Hepatocyte (in vitro differentiated cells): ENCODE measurements at places on chromosomes 1 and 21. TPM values are rescaled to one million over a fixed set of nuclear protein-coding genes. Genes with fewer than 3 reads are reported as not detected.

ST6GALNAC3 gene
- 29.4 and 40.5 TPM in 2 replicates for total RNA-seq

KRTCAP2 gene
- 191 and 209 TPM in 2 replicates for total RNA-seq

S100A16 gene
- total RNA-seq, result 103 and 129 TPM in 2 replicates

HMCN1 gene
- 13.4 and 14.2 TPM in 2 replicates for total RNA-seq

A3GALT2 gene
- not detected in 2 replicates for total RNA-seq

NHLH1 gene
- total RNA-seq, result 0.13 TPM in 1 of 2 replicates, not detected in the other

OR6N2 gene
- total RNA-seq, result not detected in 2 replicates

- peak; percentile 93 for DNase-seq
Measured at GRCh38 chr1:84944767-84945486, 51.9 kb upstream of the LPAR3 start.

- no peak for DNase-seq
Measured at GRCh38 chr1:7485086-7485780, 285.9 kb upstream of the VAMP3 start.

GRCh38 chr1:183234660-183235476 is 48.8 kb downstream of the LAMC2 start:
- peak; percentile 80 for DNase-seq

DNA sequence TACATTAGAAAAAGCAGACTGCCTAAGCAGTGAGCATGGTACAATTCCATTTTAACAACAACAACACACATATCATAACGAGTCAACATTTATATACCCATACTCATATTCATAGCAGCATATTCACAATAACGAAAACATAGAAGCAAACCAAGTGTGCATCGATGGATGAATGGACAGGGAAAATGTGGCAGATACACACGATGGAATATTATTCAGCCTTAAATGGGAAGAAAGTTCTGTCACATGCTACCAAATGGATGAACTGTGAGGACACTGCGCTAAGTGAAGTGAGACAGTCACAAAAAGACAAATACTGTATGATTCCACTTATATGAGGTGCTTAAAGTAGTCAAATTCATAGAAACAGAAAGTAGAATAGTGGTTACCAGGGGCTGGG is 9.5 kb upstream of the MAN1C1 start:
- no peak for DNase-seq

- DNase-seq, result peak; percentile 86
Measured at GRCh38 chr1:2044510-2045319, 5.5 kb upstream of the PRKCZ start.

- DNase-seq, result no peak
Measured at GRCh38 chr1:226659136-226659535, 79.9 kb downstream of the ITPKB start.

DNA sequence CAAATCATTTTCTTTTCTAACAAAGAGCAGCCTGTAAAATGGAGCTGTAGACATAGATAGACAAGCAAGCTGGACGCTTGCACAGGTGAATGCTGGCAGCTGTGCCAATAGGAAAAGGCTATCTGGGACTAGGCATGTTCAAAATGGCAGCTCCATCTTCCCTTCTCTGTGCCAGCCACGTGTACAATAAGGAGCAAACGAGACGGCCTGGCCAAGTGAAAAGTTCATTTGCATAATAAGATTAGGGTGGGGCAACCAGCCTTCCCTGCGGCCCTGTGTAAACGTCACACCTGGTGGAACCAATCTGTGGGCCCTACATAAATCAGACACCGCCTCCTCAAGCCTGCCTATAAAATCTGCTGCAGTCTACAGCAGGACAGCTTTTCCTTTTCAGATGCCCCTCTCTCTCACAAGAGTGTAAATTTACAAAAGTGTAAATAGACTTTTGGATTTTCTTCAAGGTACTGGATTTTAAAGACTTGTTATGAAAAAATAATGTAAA is 16.6 kb upstream of the EDEM3 start:
- DNase-seq, result no peak

DNA sequence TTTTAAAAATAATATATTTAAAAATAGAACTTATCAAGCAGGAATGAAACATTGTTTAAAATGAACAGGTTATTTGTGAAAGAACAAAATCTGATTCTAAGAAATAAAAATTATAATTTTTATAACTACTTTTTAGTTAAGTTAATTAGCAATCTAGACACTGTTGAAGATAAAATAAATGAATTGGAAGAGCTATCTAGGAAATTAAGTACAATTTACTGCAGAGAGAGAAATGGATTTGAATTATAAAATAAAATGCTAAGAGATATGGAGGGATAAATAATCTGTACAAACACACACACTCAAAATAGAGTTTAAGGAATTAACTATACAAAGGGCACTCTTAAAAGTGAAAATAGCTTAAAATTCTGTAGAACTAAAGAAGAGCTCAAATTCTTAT is 1123.1 kb downstream of the PLA2G4A start:
- no peak for DNase-seq

DNA sequence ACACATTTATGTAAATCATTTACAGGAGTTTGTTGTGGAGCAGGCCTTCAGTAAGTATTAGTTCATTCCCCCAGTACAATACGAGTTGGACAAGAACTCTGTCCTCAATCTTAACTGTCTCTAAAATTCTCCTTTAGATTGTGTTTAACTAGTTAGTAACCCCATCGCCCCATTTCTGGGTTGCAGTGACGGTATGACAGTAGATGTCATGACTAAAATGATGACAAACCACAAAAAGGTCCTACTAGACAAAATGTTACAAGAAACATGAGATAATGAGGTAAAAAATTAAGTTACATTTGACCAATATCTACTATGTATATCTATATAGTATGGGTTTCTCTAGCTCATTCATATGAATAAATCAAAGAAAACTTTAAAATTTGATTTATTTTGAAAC is 41.1 kb downstream of the CD58 start:
- no peak for DNase-seq

DNA sequence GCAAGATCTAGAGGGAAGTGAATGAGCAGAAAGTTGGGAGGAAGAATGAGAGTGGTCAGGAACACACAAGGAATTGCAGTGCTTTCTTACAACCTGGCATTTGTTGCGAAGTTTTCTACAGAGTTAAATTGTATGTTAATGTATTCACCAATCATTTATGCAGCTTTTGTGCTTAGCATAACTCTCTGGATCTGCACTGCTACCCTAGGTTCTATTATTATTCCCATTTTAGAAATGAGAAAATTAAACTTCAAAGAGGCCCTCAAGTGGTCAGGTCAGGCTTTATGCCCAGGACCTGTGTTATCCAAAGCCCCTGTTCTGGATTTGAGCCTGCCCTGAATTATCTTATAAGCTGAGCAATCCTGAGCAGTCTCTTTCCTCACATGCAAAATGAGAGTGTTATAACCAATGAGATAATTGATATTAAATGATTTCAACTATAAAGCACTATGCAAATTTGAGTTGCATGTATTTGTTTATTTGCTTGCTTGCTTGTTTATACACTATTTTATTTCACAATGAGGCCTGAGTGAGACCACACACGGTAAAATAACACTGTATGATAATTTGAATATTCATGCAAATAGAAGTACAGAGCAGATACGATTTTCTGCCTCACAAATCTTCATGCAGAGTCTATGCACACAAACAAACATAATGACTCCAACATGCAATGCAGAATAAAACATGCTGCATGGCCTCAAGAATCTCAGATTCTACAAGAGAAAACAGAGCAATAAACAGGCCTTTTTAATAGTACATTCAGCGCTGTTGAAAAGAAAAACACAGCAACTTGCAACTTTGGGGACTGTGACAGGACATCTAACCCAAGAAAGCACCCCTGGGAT is 323.0 kb downstream of the PLPP3 start:
- no peak for DNase-seq

DNA sequence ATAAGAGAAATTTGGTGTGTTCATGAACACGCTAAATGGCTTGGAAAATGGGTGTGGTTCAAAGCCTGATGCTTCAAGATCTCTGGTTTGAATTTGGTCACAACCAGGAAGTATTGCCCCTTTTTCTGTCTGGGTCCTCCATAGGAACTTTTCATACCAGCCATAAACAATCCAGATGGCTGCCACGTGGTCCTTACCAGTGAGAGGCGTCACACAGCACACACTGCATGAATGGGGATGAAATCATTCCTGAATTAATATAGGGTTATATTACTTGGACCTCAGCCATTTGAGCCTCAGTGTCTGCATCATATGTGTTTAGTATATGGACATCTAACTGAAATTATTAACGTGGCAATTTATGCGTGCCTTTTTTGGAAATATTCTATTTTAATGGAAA is 64.0 kb downstream of the PRRX1 start:
- no peak for DNase-seq

DNA sequence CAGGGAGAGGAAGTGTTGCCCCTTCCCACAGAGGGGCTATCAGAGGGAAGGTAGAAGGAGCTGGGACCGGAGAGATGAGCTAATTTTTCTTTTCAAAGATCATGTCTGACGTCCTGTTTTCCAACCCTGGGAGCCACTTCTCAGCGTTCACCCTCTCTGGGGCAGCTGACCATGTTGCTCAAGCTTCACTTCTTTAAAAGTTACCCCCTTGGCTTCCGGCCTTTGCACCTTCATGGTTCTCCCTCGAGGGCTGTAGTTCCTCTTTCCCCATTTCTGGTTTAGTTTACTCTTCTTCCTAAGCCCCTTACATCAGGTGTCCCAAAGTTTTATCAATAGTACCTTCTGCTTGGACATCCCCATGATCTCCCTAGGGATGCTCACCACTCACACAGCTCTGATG is 23.8 kb upstream of the CSF1 start:
- DNase-seq, result no peak

DNA sequence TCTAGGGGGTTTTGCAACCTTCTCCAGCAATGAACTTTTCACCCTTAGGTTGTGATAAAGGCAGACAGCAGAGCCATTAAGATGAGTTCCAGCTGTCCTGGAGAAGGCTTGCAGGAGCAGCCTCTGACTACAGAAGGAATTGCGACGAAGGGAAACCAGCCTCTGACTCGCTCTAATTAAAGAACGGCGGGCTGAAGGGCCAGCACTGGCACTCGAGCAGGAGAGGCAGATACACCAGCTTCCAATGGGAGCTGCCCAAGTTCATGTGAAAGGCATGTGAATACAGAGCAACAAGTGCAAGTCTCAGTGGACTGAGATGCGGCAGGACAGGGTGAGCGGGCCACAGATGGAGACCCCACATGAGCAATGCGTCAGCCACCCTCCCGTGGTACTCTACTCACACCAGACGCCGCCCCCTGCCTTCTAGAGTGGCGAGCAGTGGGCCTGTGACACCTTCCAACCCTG is 15.7 kb downstream of the RCC2 start:
- DNase-seq, result peak; percentile 51

GRCh38 chr1:172467446-172467845 is 23.6 kb upstream of the PIGC start:
- DNase-seq, result no peak

- DNase-seq, result no peak
Measured at GRCh38 chr1:192706936-192707335, 71.0 kb downstream of the RGS13 start.

- DNase-seq, result no peak
Measured at GRCh38 chr1:44305962-44306422, 49.1 kb downstream of the ERI3 start.

DNA sequence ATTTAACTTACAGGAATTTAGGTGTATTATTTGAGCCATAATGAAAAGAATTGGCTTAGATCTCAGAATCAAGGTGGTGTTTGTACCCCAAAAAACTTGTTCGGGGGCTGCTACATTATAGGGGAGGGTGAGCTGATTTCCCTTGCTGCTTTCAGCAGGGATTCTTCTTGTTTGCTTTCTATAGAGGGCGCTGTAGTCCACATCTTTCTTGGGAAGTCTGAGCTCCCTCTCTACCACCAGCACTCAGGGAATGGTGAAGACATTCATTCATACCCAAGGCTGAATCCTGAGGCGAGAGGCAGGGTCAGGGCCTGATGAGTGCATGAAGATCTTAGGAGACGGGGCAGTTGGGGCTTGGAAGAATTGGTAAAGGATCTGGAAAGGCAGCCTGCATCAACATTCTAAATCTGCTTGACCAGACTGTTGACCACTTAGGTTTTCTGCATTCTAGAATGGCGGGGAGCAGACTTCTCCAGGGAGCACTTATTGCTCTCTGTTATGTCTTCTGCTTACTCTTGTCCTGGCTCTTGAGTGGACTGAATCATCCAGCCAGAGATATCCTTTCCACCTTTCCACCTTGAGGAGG is 18.9 kb downstream of the SPATA46 start:
- peak; percentile 60 for DNase-seq

DNA sequence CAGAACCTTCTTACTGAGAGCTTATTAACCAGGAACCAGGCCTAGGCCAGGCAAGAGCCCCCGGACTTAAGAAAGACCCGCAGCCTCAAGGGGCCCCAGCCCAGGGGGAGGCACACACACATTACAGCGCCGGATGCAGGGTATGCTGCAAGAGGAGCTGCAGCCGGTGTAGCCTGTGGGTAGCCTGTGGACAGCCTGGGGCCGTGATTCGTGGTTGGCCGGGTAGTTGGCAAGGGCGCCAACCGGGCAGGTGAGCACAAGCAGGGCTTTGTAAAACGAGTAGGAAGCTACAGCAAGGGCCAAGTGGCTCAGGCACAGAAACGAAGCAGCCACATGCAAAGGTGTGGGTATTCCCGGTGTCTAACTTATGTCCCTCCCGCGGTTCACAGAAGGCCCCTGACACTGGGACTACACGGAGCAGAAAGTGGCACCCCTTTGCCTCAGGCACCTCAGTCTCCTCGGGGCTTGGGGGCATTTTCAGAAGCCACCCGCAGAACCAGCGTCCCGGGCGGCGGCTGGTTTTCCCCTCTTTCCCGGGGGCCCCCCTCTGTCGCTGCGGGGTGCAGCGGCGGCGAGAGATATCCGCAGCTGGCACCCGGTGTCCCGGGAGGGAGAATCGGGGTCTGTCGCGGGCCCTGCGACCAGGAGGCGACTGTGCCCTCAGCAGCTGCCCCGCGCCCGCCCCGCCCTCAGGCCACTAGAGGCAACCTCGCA is 40.8 kb downstream of the KIAA1614 start:
- no peak for DNase-seq

DNA sequence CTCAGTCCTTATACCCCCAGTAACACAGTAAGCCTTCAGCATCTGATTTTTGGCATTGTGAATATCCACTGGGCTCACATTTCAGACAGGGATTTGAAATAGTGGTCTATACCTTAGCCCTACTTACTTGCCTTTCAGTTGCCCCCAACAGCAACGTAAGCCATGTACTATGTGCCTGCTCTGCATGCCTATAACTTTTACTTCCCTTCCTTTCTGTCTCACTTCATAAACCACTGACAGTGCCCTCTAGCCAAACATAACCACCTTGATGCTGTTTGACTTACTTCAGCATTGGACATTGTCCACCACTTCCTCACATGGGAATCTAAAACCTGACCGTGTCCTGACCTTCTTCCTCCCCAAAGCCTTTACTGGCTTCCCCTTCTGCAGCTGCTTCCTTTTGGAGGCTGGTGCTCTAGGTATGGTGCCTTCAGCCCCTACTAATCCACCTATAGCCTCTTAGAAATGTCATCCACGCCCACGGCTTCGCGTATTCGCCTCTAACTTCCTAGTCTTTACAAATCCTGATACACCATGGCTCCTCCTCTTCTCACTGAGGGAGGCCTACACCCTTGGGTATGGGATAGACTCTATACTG is 3.6 kb upstream of the ZNF672 start:
- DNase-seq, result no peak
